ENCODE measurements at places on chromosomes 4 and X.

- no peak for DNase-seq
Observed at GRCh38 chrX:14798805-14799397, 74.0 kb downstream of the FANCB start.

DNA sequence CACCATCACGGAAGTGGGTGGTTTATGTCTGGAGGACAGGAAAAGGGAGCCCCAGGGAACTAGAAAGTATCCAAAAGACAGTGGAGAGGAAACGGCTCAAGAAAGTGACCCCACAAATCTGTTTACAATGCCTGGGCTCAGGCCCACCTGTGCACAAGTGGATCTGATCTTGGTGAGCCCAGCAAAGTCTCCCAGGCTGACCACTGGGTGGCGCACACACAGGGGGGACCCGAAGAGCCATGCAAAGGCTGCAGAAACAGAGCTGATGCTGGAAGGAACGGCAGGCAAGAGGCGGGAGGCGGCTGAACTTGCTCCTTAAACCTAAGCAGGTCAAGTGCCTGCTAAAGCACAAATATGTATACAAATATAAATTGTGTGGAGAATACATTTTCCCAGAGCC is 9.6 kb downstream of the HAUS7 start:
- DNase-seq = peak; percentile 56

- DNase-seq = peak; percentile 40
Observed at GRCh38 chr4:121736735-121737351, 28.1 kb downstream of the SMIM43 start.

GRCh38 chr4:152591396-152591795 is 55.5 kb upstream of the FBXW7 start:
- no peak for DNase-seq

- DNase-seq = no peak
Observed at GRCh38 chr4:8129136-8129535, 29.5 kb downstream of the ABLIM2 start.

DNA sequence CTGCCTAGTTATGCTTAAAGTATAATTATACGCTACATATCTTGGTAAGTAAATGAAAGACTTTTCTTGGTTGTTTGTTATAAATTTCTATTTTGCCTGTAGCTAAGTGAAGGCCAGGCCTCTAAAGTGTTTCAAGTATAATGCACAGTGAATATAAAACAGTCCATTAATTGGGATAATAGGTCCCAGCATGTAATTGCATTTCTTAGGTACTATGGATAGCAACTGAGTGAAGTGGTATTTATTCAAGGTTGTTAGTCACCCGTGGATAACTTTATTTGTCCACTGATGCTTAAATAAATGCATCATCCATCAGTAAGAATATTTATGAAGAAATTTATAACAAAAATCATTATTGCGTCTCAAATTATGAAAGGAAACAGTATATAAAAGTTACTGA is 59.1 kb downstream of the TEX13C start:
- no peak for DNase-seq

GRCh38 chrX:72307646-72308051 is 1.9 kb upstream of the CITED1 start:
- DNase-seq = no peak

- DNase-seq = no peak
Observed at GRCh38 chr4:16844816-16845586, 53.4 kb downstream of the LDB2 start.

- DNase-seq = peak; percentile 10
Observed at GRCh38 chrX:153669174-153669890, 4.3 kb downstream of the PNCK start.

- DNase-seq = no peak
Observed at GRCh38 chr4:52659722-52660261, 691 bp upstream of the USP46 start.

GRCh38 chr4:142474398-142475087 is 371.6 kb downstream of the INPP4B start:
- DNase-seq = no peak

- DNase-seq = no peak
Observed at GRCh38 chrX:41273638-41274037, 60.3 kb upstream of the DDX3X start.

DNA sequence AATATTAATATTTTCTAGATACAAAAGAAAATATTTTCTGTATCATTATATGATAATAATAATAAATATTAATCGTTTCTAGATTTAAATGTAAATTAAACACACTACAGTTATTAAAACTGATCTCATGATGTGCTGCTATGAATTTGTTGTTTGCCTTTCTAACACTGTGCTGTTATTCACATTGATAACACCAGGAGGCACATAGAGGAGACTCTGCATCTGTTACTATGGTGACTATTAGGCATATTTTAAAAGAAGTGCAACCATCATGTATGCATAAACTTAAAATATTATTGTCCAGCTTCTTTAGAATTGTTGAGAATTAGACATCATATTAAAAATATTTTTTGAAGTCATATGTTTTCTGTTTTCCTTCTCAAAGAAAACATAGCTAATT is 11.8 kb upstream of the PDGFC start:
- DNase-seq = no peak

- DNase-seq = no peak
Observed at GRCh38 chr4:114229706-114230105, 250.3 kb upstream of the ARSJ start.

DNA sequence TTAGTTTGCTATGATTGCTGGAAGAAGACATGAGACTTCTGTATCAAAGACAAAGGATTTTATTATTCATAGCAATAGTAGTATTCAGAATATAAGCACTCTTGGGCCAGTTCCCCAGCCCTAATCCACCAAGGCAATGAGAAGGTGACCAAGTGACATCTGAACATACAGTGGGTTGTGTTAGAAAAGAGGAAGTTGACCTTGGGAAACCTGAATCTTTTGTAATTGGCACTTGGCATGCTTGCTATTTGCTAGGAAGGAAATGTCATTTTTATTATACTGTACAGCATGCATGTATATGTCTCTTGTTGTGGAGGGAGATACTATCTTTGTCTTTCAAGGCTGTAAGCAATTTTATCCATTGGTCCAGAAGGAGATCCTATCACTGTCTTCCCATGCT is 216.1 kb upstream of the FAT1 start:
- DNase-seq = no peak

- DNase-seq = no peak
Observed at GRCh38 chr4:155047755-155048154, 160.7 kb upstream of the NPY2R start.

DNA sequence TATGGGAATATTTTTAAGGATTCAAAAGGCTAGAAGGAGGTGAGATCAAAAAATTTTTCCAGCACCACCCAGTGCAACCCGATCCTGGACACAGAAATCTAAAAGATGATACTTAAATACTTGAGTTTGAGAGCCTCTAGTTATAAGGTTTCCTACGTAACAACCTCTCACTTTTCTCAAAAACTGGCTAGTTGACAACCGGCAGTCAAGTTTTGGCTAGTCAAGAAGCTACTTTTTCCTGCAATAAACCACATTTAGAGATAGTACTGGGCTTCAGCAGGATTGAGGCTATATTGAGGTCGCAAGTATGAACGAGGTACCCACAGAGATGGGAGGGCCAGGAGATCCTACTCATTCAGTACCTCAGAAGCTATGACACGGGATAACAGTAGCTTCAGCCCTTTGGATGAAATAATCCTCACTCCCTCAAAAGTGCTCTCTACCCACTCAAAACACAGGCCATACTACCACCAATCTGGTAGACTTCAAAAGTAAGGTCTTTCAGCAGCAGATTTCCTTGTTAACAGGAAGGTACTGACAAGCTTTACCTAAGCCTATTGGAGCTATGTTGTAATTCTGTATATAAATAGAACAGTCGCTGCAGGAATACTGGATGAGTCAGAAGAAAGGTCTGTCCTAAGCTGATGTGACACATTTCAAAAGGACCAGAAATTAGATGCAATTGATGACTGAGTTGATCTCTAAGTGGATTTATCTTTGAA is 1.5 kb upstream of the TSPAN5 start:
- no peak for DNase-seq

- no peak for DNase-seq
Observed at GRCh38 chr4:76781698-76782595, 116.0 kb downstream of the SOWAHB start.

GRCh38 chr4:855880-856224 is 29.9 kb upstream of the CPLX1 start:
- no peak for DNase-seq

DNA sequence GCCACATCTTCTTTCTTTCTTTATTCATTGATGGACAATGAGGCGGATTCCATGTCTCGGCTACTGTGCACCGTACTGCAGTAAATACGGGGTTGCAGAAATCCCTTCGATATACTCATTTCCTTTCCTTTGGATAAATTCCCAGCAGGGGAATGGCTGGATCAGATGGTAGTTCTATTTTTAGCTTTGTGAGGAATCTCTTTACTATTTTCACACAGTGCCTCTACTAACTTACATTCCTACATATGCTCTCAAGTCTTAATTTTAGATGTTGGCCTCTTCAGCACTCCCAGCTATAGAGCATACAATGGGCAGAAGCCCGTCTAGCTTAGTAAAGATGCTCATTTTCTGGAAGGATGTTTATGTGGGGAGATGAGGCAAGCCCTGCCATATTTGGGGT is 317.4 kb downstream of the ASMT start:
- DNase-seq = no peak

DNA sequence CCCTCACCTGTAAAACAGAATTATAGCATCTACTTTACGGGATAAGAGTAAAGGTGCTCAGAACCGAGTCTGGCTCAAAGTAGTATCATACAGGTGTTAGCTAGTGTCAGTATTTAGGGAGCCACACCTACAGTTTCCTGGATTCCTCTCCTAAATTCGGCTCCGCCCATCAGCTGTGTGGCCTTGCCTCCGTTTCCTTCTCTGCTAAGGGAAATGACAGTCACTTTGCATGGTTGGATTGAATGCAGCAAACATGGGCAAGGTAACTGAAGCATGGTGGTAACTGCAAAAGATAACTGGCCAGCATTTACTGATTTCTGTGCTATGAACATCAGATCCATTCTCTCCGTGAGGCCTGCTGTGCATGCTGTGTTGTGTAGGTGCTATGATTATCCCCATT is 2.8 kb downstream of the PPP1R3F start:
- DNase-seq = peak; percentile 46

DNA sequence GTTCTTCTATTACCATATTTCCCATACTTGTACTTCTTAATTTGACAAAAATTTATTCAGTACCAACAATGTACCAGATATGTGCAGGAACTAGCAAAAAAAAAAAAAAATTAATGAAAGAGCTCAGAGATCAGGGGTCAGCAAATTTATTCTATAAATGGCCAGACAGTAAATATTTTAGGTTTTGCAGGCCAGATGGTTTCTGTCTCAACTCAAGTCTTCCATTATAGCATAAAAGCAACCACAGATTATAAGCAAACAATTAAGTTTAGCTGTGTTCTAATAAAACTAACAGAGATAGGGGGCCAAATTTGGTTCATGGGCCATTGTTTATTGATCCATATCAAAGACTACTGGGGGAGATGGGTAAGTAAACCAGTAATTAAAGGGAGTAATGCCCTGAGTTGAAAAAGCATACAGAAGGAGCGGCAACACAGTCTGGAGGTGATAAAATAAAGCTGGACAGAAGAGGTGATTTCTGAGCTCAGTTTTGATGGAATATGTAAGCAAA is 19.3 kb downstream of the NEK1 start:
- DNase-seq = no peak

GRCh38 chrX:19017271-19017670 is 33.4 kb upstream of the PHKA2 start:
- DNase-seq = no peak

DNA sequence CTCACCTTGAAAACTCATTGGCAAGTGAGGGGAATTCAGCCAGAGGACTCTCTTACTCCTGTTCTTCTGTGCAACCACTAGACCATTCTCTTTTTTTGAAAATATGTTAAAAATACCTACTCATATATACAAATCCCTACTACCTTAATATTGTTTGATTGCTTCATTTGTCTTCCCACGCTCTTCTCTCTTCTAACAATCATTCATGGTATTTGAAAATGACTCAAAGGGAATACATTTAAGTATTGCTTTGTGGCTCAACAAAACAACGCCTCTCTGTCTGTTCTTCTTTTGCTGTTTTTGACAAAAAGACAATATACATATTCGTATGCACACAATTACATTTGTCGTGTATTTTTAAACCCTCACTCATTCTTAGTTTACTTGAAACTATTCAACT is 589.4 kb downstream of the ANKRD50 start:
- no peak for DNase-seq

DNA sequence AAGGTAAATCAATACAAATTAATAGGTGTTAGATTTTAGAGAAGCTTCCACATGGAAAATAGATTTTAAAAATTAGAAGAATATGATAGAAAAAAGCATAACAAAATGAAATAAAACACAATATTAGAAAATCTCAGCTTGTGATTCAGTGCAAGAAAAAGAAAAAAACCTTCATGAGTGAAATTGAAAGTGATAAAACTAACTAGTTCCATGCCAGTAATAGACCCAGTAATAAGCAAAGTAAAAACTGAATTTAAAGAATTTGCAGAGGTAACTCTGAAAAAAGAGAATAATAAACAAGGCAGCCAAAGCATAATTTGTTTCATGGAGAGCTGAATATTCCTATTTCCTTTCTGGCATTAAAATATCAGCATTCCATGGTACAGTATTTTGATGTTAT is 174.3 kb upstream of the TENM3 start:
- DNase-seq = no peak

DNA sequence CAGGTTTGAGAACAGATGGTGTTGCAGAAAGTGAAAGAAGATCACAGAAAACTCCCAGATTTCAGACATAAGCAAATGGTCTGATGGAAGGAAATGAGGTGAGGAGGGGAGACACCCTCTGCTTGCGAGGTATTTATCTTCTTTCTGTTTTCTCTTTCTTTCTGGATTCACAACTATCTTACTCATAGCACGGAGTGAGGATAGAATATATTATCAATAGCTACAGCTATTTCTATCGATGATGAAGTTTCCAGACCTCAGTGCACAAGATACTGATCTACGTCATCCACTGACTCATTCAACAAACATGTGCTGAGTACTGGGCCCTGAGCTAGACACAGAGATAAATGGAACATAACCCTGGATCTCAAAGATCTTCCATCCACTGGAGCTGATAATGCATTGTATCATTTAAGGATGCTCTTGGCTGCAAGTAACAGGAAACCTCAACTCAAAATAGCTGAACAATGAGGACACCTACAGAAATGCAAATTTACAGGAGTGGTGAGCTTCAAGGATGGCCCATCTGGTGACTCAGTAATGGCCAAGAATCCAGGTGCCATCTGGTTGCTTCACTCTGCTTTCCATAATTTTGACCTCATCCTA is 21.2 kb downstream of the SLC2A9 start:
- no peak for DNase-seq

- DNase-seq = no peak
Observed at GRCh38 chrX:50165727-50166126, 35.1 kb downstream of the AKAP4 start.
